Spinal cord (tissue), 10 donors: ENCODE measurements at places on chromosomes 6 and 20.
A peak's percentile ranks its signal among the peaks of the same experiment; 100 is the strongest.

GRCh38 chr6:137226697-137227096, 7.5 kb upstream of the IFNGR1 start:
- DNase-seq, result no peak

DNA sequence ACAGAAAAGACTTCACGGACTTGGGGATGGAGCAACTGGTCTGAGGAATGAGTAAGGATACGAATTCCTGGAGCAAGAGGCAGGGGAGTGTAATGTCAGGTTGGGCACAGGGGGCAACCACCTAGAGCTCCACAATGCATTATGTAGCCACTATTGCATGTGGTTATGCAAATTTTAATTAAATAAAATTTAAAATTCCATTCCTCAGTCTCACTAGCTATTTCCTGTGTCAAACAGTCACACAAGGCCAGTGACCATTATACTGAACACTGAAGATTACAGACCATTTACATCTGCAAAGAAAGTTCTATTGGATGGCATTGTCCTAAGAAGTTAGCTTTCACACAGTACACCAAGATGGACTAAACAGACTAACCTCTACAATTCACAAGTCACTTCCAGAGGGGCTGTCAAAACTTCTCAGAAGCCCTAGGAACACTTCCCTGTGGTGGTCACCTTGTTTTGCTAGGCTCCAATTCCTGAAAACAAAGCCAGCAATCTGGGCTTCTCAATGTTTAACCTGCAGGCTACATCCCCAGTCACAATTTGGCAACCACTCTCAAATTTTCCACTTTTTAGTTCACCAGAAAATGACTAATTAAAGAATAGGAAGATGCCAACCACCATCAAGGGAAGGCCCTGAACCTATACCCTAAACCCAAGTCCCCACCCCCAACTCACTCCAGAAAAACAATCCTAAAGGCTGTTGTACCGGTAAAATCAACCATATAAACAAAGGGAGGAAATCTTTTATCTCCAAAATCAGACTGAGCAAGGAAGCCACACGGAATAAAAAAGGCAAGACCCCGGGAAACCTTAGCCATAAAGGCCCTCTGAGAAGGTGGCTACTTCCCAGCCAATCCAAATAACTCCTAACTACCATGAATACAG, 34.2 kb upstream of the C20orf203 start:
- no peak for DNase-seq

DNA sequence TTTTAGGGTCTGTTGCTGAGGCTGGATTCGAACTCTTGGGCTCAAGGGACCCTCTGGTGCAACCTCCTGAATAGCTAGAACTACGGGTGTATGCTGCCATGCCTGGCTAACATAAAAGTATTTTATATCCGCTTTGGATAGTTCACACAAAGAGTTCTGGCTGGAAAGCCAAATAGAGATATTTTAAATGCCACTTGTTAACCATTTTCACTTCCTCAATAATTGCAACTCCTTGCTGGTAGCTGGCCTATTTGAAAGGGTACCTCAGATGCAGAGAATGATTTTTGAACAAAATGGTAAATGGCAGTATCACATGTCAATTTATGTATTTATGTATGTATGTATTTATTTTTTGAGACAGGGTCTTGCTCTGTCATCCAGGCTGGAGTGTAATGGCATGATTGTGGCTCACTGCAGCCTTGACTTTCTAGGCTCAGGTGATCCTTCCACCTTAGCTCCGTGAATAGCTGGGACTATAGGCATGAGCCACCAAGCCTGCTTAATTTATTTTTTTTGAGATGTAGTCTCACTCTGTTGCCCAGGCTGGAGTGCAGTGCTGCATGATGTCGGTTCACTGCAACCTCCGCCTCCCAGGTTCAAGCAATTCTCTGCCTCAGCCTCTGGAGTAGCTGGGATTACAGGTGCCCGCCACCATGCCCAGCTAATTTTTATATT, 12.9 kb upstream of the JARID2 start:
- DNase-seq, result no peak

- DNase-seq, result no peak
Observed at GRCh38 chr6:169172946-169173345, 80.7 kb downstream of the THBS2 start.

DNA sequence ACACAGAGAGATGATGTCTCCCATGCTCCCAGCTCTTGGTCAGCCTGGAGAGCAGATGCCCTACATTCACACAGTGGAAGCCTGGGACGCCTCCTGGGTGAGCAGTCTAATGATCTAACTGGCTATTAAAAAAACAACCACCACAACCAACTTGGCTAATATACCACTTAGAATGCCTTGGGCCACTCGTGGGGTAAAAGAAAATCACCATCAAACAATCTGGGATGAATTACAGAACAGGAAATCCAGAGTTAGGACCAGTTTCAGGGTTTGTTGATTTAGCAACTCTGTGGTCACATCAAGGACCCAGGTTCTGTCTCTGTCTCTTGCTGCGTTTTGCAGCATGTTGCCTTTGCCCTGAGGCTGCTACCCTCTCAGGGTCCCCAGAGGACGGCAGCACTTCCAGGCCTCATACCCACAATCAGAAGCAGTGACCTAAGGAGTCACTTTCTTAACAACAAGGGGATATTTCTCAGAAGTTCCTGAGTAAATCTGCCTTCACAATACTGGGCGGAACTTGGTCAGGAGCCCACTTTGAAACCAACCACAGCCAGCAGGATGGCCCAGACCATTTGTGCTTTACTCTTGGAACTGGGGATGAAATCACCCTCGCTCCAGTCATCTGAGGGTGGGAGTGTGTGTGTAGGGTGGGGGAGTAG, 118.7 kb downstream of the CLIC5 start:
- DNase-seq, result no peak

GRCh38 chr20:58669287-58670006, 18.4 kb downstream of the STX16 start:
- DNase-seq, result no peak

DNA sequence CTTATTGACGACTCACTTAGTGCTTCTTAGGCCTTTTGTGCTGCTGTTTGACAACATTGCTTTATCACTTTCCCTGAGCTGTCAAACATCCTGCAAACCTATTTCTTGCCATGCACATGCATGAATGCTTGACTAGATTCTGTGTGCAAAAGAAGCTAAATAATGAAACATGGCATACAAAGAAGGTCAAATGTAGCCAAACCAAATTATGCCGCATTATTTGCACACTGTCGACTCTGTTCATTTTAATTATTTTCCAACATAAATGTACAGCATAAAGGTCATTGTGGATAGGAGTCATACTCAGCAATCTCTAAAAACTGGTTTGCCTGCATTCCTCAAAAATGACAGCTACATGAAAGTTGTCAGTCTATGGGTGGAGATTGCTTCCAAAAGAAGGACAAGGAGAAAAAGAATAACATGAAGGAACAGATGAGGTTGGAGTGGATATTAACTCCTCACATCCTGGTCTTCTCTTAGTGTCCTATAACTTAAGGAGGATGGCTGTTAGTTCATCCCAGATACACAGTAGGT, 123.1 kb upstream of the STXBP5 start:
- no peak for DNase-seq

DNA sequence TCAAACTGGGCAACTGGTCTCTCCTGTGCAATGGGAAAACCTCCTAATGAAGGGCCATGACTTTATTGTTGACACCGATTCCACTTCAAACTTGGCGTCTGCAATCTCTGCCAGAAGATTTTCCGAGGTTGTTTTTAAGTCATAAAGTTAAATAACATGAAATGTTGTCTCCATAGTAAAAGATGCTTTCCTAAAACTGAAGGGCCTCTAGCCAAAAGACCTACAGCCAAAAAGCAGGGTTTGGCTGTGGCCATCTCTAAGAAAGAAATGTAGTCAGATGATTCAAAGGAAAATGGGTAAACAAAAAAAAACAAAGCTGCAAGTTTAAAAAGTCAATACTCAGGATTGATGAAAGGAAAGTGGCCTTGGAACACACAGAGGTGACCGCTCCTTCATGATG, 14.1 kb downstream of the CD93 start:
- DNase-seq, result no peak

DNA sequence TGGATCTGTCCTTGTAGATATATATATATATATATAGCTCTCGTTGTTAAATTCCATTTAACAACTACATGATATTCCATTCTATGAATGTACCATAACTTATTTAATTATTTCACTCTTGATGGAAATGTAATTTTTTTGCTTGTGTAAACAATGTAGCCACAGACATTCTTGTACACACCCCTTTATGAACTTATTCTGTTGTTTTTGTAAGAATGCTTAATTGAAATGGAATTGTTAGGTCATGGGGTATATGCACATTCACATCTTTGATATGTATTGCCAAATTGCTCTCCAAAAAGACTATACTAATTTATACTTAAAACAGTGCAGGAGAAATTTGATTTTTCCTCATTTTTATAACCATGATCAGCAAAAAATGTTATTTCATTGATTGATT, 67.2 kb downstream of the MAP3K4 start:
- DNase-seq, result no peak

DNA sequence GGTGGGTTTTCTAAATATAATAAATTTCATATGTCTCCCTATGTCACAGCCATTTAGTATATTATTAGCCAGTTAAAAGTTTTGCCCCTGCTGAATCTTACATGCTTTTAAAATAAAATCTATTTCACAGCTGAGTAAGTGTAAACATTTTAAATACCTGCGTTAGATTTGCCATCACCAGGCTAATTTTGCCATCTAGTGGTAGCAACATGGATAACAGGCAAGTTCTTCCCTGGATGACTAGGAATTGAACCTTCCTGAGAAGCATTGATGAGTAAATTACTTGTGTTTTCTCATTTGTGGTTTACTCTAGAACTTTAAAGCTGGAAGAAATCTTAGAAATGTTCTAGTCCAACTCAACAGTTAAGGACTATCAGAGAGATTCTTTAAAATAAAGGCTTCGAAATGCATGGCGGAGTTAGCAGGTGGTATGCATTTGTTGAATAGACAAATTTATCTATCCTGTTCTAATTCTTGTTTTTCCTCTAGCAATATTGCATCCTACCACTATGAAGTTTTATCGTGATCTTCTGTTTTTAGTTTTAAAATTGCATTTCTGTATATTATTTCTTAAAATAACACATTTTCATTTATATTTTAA, 2.6 kb downstream of the PRSS35 start:
- peak; percentile 92 for DNase-seq
